ENCODE measurements at places on chromosomes 1 and 21.

- DNase-seq, result no peak
These were observed 67.1 kb downstream of the ZNF281 start for GRCh38 chr1:200342511-200343311.

- no peak for DNase-seq
These were observed 136.8 kb downstream of the GABPA start for GRCh38 chr21:25871566-25871965.

- DNase-seq, result no peak
These were observed 2.2 kb downstream of the KRTAP19-1 start for GRCh38 chr21:30478004-30478403.

DNA sequence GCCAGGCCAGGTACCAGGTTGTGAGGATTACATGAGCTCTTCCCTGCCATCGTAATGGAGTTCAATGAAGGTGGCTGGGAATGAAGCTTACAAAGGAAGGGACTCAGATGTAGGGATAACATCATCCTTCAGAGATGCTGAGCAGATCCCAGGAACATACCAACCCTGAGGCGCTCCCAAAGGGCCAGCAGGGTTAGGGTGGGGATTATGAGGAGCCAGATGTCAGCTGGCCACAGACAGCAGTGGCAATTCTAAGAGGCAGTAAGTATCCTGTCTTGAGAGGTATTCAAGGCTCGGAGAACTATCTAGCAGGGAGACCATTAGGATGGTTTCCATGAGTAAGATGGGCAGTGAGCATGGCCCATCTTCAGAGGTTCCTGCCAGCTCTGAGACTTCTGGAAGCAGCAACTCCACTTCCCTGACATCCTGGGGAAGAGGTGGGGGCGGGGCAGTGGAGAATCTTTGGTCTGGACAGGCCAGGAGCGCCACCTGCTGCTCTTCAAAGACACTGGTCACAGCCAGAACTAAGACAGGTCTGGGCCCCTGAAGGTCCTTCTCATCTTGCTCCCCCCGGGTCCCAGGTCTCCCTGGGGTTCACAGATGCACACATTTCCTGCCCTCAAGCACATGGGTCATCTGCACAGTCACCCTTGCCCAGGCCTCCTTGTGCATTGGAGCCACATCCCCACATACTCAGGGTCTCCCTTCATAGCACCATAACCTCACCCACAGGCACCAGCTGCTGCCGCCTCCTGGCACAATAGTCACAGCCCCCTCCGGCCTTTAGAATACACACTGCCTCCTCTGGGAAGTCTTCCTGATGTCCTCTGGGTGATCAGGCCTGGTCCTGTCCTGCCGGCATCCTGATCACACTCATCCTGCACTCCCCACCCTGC is 2.7 kb upstream of the SDC3 start:
- peak; percentile 13 for DNase-seq

DNA sequence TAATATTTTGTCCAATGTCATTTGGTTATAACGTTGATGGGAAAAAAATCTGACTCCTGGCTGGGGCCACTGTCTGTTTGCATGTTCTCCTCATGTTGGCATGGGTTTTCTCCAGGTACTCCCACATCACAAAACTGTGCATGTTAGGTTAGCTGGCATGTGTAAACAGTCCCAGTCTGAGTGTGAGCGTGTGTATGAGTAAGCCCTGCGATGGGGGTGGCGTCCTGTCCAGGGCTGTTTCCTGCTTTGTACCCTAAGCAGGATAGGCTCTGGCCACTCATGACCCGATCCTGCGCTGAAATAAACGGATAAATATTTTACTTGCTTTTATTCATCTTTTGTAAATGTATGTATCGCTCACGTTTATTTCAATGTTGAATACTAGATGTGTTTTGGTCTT is 13.5 kb downstream of the EFCAB14 start:
- no peak for DNase-seq

GRCh38 chr1:174982971-174983689 is 16.6 kb upstream of the CACYBP start:
- no peak for DNase-seq

- no peak for DNase-seq
These were observed 158.0 kb downstream of the GPATCH2 start for GRCh38 chr1:217472915-217473314.

- no peak for DNase-seq
These were observed 252.0 kb downstream of the PTBP2 start for GRCh38 chr1:96973605-96974004.

GRCh38 chr1:64845831-64846425 is 101.1 kb downstream of the RAVER2 start:
- DNase-seq, result no peak

DNA sequence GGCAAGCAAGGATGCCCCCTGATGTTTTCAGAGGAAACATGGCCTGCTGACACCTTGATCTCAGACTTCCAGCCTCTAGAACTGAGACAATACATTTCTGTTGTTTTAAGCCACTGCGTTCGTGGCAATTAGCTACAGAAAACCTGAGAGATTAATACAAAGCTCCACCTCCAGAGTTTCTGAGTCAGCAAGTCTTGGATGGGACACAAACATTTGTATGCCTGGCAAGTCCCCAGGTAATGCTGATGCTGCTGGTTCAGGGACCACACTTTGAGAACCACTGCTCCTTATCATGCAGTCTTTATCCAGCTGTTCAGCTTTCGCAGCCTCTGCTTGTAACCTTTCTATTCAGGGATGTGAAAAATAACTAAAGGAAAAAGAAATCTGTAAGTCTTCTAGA is 565.7 kb upstream of the PLXNA2 start:
- DNase-seq, result no peak

- no peak for DNase-seq
These were observed 21.7 kb downstream of the LRRC8B start for GRCh38 chr1:89546082-89546889.

GRCh38 chr1:238951809-238952208 is 434.6 kb upstream of the CHRM3 start:
- no peak for DNase-seq

DNA sequence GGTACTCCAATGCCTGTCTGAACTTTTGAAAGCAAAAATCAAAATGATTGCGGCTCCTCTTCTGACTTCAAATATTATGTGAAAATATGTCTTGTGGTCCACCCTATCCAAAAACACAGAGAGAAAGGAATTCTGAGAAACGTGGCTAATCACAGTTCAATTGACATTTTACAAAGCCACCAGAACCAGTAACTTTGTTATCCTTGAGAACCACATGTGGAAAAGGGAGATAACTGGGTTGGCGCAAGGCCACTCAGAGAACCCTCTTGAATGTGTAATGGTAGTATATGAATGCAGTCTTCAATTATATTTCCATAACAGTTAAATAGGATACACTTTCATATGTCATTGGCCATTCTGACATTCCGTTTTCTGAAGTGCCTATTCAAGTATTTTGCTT is 1030.0 kb upstream of the TMPRSS15 start:
- no peak for DNase-seq

- DNase-seq, result peak; percentile 12
These were observed 1.1 kb upstream of the CACYBP start for GRCh38 chr1:174998569-174999215.

DNA sequence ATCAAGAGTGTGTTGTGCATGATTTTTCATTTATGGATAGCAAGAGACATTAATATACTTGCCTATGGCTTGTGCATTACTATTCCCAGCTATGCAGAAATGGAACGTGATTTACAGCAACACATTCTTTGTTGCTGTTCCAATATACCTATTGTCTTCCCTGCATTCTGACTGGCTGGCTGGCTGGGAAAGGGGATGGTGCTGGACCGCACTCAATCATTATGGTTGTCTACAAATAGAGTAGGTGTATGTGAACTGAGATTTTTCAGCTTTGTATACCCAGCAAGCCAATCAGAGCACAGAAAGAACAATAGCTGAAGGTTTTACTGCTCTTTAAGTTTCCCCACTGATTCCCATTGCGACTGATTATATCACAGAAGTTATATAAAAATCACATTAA is 167.5 kb downstream of the ATG4C start:
- no peak for DNase-seq
